Chondrocyte (in vitro differentiated cells): ENCODE measurements at places on chromosomes 5 and 9. TPM values are rescaled to one million over a fixed set of nuclear protein-coding genes. Genes with fewer than 3 reads are reported as not detected.
A peak's percentile ranks its signal among the peaks of the same experiment; 100 is the strongest.

The PCDHB2 gene
- 60.5 to 90.1 TPM (median 64.5 TPM) in 3 replicates for total RNA-seq

DNA sequence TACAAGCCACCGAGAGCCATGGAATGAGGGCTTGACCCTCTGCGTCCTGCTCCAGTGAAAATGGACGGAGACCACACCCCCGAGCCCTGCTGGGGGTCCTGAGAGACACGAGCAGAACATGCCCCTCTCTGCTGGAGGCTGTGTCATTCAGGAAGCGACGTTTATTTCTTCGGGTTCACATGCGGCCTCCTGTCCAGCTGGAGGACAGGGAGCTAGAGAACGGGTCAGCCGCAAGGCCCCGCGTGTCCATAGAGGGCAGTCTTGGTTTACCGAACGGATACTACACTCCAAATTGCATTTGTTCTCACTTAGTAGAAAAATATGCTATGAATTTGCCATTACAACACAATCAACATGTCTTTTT, 36.1 kb downstream of the MRPL36 start:
- H3K27ac ChIP-seq: no peak overlapping the region
- peak; percentile 59 for DNase-seq
- H3K27me3 ChIP-seq: peaks cover 19% of the 10 kb centered on the region
- H3K4me3 ChIP-seq: no peak overlapping the region
- peaks cover 2% of the 10 kb centered on the region for H3K4me1 ChIP-seq

DNA sequence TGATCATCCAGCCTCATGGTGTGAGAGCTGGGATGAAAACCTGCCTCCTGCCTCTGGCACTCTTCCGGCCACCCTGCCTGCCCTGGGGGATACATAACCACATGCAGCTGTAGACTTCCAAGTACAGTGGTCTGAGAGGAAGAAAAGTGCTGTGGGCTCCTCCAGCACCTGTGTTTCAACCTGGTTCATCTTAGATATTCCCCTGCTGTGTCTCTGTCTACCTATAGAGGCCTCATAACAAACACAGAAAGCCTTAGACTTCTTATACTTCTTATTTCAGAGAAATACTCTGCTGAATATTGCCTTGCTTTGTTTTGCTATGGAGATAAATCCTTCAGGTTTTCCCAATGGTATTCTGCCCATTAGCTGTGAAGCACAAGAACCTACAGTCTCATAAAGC, 19.6 kb upstream of the TNFAIP8 start:
- DNase-seq: no peak
- no peaks in the 10 kb centered on the region for H3K36me3 ChIP-seq
- H3K27ac ChIP-seq: no peak overlapping the region
- no peak overlapping the region for H3K4me3 ChIP-seq
- no peaks in the 10 kb centered on the region for H3K27me3 ChIP-seq

The GPX8 gene
- total RNA-seq: 196 to 212 TPM (median 198 TPM) in 3 replicates

- no peak overlapping the region for H3K4me3 ChIP-seq
- no peak for DNase-seq
- no peaks in the 10 kb centered on the region for H3K36me3 ChIP-seq
- peaks cover 32% of the 10 kb centered on the region for H3K4me1 ChIP-seq
Measured at GRCh38 chr9:6552498-6553121, 92.9 kb downstream of the GLDC start.

The CDH18 gene
- not detected in 3 replicates for total RNA-seq

GRCh38 chr5:131265311-131265803, 1.5 kb downstream of the CDC42SE2 start:
- H3K36me3 ChIP-seq: no peaks in the 10 kb centered on the region
- DNase-seq: no peak
- peak overlapping the region; percentile 80 for H3K27ac ChIP-seq
- H3K4me3 ChIP-seq: peak overlapping the region; percentile 90

- no peaks in the 10 kb centered on the region for H3K36me3 ChIP-seq
- peaks cover 20% of the 10 kb centered on the region for H3K4me1 ChIP-seq
- H3K4me3 ChIP-seq: no peak overlapping the region
- DNase-seq: no peak
Measured at GRCh38 chr5:34411470-34412346, 244.4 kb upstream of the RAI14 start.

The ADCY2 gene
- total RNA-seq: 0.36 to 0.95 TPM in 2 of 3 replicates, not detected in the other

The SAXO1 gene
- total RNA-seq: 0.17 TPM in 1 of 3 replicates, not detected in the others

- H3K36me3 ChIP-seq: no peaks in the 10 kb centered on the region
- no peak overlapping the region for H3K4me3 ChIP-seq
- H3K4me1 ChIP-seq: no peaks in the 10 kb centered on the region
- no peak for DNase-seq
Measured at GRCh38 chr5:139910901-139911300, 115.3 kb downstream of the PSD2 start.

- peaks cover 33% of the 10 kb centered on the region for H3K4me1 ChIP-seq
- no peak overlapping the region for H3K4me3 ChIP-seq
- peaks cover 5% of the 10 kb centered on the region for H3K27me3 ChIP-seq
- H3K27ac ChIP-seq: no peak overlapping the region
- DNase-seq: no peak
Measured at GRCh38 chr9:129750013-129750638, 2.7 kb downstream of the PTGES start.

DNA sequence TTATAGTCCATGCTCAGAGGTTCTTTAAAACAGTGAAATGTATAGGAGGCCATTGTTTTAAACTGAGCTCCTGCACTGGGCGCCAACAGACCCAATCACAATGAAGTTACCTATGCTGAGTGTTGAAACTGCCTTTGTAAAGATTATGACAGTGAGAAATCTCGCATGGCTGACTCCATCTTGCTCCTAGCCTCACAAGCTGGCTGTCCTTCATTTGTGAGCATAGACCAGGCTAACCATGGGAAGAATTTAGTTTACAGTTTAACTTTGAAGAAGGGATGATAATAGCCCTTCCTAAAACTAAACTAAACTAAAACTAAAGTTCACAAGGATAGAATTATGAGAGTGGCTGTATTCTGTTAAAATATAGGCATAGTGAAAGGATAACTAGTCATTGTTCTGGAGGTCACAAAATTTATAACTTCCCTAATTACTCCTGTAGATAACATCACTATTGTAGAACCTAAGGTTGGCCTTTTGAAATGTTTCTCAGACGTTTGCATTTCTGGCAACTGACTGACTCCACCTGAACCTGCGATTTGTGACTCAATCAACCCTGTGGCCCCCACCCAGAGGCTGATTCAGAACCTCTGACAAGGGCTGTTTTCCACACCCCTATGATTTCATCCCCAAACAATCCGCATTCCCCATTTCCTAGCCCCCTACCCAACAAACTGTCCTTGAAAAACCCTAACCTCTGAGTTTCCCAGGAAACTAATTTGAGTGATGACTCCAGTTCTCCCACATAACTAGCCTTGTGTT, 59.1 kb downstream of the HMHB1 start:
- no peak for DNase-seq
- H3K4me1 ChIP-seq: no peaks in the 10 kb centered on the region
- H3K27me3 ChIP-seq: no peaks in the 10 kb centered on the region

- H3K27me3 ChIP-seq: no peaks in the 10 kb centered on the region
- H3K36me3 ChIP-seq: peaks cover 6% of the 10 kb centered on the region
- H3K27ac ChIP-seq: no peak overlapping the region
- H3K4me3 ChIP-seq: no peak overlapping the region
Measured at GRCh38 chr9:95250462-95251221, 66.9 kb downstream of the FANCC start.

The QRFP gene
- total RNA-seq: not detected in 3 replicates

The PTPRD gene
- 5.7 to 15.6 TPM (median 6.8 TPM) in 3 replicates for total RNA-seq
